MCF 10A (cell line): ENCODE measurements at places on chromosomes 11 and 22. TPM values are rescaled to one million over a fixed set of nuclear protein-coding genes. Genes with fewer than 3 reads are reported as not detected.

VSIG2 gene
- not detected in 2 replicates for total RNA-seq

KRTAP5-8 gene
- total RNA-seq: not detected in 2 replicates

ALDH3B2 gene
- total RNA-seq: not detected in 2 replicates

TOP3B gene
- total RNA-seq: 29.3 and 37.0 TPM in 2 replicates

SERPING1 gene
- 1.1 TPM in 1 of 2 replicates, not detected in the other for total RNA-seq

RFPL2 gene
- not detected in 2 replicates for total RNA-seq

OR4A47 gene
- not detected in 2 replicates for total RNA-seq

CRYBB3 gene
- total RNA-seq: 0.61 and 0.76 TPM in 2 replicates

PGA5 gene
- not detected in 2 replicates for total RNA-seq

OR4A16 gene
- total RNA-seq: not detected in 2 replicates

YDJC gene
- 58.6 and 83.5 TPM in 2 replicates for total RNA-seq

APOBEC3F gene
- 1.3 and 1.4 TPM in 2 replicates for total RNA-seq

NKAPD1 gene
- 25.1 and 27.5 TPM in 2 replicates for total RNA-seq

GDPD5 gene
- total RNA-seq: 5.6 and 5.7 TPM in 2 replicates

OR10S1 gene
- 0.37 TPM in 2 replicates for total RNA-seq

RBM7 gene
- total RNA-seq: 42.7 and 46.4 TPM in 2 replicates

CHRNA10 gene
- 2.3 and 2.5 TPM in 2 replicates for total RNA-seq

GGTLC3 gene
- total RNA-seq: not detected in 2 replicates

OR6M1 gene
- total RNA-seq: not detected in 2 replicates

OR8G5 gene
- total RNA-seq: not detected in 2 replicates

UBQLN3 gene
- total RNA-seq: not detected in 2 replicates

CREB3L1 gene
- not detected in 2 replicates for total RNA-seq

CHADL gene
- total RNA-seq: 0.51 and 0.52 TPM in 2 replicates

C11orf86 gene
- total RNA-seq: not detected in 2 replicates

KCNC1 gene
- not detected in 2 replicates for total RNA-seq

C11orf42 gene
- not detected in 2 replicates for total RNA-seq

GAB4 gene
- not detected in 2 replicates for total RNA-seq

APOBEC3A gene
- not detected in 2 replicates for total RNA-seq

OR52I1 gene
- not detected in 2 replicates for total RNA-seq

SLC7A4 gene
- not detected in 2 replicates for total RNA-seq

CAPN5 gene
- total RNA-seq: 0.26 and 0.49 TPM in 2 replicates

OR6A2 gene
- 0.17 and 0.28 TPM in 2 replicates for total RNA-seq

ALDH3B1 gene
- 37.2 and 50.1 TPM in 2 replicates for total RNA-seq

ESAM gene
- 0.19 and 0.93 TPM in 2 replicates for total RNA-seq

KRTAP5-9 gene
- not detected in 2 replicates for total RNA-seq

BBOX1 gene
- 0.33 TPM in 1 of 2 replicates, not detected in the other for total RNA-seq

RAG1 gene
- 0.16 and 0.56 TPM in 2 replicates for total RNA-seq

SCN4B gene
- total RNA-seq: 0.32 TPM in 1 of 2 replicates, not detected in the other

CARD16 gene
- total RNA-seq: 14.0 and 14.4 TPM in 2 replicates

LMNTD2 gene
- 6.1 and 8.0 TPM in 2 replicates for total RNA-seq
